Stimulated activated CD4-positive, alpha-beta T cell treated with anti-CD3 and anti-CD28 coated beads, Interleukin-4, amount 100 ng/mL, for 1 hour (primary cell): ENCODE measurements at places on chromosomes 7 and 10.

DNA sequence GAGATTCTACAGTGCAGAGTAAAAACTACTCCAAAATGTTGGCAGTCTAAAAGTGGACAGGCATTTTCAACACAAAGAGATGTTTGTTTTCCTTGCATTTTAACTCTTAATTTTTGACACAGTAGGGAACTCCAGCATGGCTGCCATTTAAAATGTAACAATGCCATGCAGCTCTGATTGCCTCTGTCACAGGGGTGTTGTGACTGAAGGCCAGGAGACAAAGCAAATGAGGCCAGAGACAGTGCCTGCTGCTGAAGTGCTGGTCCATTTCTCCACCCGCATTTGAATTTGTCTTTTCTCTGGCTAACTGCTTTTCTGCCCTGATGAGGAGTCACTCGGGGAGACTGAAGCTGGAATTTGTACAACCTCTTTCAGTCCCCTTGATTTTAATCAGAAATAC is 710.6 kb upstream of the GALNT17 start:
- no peak for DNase-seq

DNA sequence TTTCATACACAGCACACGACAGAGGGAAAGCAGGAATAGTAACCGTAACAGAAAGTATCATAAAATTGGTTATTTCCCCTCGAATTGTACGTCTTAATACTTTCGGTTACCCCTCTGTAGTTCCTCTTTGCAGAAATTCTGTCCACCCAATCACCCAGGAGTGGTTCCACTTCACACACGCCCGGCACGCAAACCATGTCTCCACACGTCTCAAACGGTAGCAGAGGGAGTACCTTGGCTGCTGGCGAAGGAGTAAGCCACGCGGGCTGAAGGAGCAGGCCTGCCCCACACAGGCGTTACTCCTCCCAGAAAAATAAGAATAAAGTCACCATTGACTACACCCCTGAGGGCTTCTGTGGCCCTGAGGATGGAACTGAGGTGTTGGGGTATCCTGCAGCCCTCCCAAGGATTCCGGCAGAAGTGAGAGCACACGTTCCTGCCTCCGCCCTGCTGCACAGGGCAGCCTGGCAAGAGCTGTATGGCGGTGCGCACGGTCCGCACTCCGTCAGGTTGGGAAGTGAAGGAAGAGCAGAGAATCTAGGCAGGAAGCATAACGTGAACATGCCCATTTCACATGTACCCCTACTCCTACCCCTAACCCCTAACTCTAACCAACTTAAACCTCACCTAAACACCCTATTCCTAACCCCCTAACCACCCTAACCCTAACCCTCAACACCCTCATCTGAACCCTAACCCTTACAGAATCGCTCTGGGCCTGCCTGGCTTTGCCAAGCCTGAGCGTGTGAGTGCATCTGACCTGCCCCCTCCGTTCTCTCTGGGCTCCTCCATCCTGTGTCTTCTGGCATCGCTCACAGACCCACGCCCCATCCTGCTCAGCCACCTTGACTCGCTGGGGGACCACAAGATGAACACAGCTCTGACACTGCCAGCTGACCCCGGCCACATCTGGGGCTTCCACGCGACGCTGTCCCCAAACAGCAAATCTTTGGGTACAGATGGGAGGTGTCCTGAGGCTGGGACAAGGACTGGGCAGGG is 18.2 kb downstream of the GPR146 start:
- DNase-seq = no peak

DNA sequence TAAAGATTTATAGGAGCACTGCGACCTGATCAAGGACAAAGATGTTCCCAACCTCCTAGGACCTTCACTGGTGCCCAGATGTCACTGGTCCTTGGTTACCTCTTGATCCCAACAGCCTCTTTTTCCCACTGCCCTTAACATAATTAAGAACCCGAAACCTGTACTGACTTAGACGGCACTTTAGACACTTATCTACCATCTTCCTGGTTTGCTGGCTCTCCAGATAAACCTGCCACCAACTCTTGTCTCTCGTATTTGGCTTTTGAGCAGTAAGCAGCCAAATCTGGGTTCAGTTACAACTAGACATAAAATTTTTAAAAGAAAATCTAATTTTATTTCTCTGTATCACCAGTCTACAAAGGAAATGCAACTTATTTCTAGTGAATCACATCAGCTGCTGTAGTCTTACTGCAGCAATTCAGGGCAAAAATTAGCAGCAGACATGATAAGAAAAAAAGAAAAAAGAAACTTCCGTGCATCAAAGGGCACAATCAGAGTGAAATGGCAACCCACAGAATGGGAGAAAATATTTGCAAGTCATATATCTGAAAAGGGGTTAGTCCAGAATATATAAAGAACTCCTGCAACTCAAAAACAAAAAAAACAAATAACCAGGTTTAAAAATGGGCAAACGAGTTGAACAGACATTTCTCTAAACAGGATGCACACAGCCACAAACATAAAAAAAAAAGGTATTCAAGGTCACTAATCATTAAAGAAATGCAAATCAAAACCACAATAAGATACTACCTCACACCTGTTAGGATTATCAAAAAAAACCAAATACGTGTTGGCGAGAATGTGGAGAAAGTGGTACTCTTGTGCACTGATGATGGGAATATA is 9.4 kb downstream of the ASB13 start:
- no peak for DNase-seq

- no peak for DNase-seq
Observed at GRCh38 chr7:52233248-52233647, 802.2 kb upstream of the POM121L12 start.

GRCh38 chr7:2687881-2688318 is at the start of gene AMZ1:
Gene AMZ1, plus strand, starts transcription at chr7:2688202. Its CDS starts 12,250 bp downstream, at chr7:2700452.
- DNase-seq = no peak

DNA sequence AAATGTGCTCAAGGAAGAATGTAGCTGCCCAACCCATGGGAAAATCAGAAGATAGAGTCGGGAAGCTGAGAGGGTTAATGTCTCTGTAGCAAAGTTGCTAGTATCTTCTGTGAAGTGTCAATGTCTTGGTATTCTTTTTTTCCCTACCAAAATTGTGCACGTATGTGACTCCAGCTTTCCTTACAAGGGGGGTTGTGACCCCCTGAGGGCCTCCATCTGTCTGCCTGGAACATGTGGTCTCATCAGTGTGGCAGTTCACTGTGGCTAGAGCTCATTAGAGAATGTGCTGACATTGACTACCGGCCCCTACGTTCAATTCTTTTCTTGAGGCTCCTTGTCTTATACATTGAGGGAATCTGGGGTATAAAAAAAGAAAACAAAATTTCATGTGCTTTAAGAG is 725.2 kb upstream of the CELF2 start:
- DNase-seq = no peak

DNA sequence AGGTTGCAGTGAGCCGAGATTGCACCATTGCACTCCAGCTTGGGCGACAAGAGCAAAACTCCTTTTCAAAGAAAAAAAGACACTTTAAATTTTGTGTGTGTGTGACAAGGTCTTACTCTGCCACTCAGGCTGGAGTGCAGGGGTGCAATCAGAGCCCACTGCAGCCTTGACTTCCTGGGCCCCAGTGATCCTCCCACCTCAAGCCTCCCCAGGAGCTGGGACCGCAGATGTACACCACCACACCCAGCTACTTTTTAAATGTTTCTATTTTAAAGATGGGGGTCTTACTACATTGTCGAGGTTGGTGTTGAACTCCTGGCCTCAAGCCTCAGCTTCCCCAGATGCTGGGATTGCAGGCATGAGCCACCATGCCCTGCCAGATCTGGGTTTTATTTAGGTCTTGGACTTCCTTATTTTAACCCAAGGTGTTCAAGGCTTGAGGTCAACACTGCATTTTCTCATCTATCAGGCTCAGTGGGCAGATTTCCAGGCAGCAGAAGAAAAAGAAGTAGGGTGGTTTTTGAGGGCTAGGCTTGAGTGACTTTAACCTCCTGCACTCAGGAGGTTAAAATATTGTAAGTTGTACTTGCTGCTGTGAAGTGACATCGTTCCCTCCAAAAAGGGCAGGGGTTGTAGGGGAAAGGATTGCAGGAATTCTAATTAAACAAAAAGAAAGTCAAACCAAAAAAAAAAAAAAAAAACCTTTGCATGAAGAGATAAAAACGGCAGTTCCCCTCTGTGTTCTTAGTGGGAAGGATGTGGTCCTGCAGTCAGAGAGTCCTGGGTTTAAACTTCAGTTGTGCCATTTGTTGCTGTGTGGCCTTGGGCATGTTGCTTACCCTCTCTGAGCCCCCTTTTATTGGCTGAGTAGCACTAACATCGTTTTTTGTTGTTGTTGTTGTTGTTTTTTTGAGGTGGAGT is 71.5 kb downstream of the CARD11 start:
- no peak for DNase-seq

DNA sequence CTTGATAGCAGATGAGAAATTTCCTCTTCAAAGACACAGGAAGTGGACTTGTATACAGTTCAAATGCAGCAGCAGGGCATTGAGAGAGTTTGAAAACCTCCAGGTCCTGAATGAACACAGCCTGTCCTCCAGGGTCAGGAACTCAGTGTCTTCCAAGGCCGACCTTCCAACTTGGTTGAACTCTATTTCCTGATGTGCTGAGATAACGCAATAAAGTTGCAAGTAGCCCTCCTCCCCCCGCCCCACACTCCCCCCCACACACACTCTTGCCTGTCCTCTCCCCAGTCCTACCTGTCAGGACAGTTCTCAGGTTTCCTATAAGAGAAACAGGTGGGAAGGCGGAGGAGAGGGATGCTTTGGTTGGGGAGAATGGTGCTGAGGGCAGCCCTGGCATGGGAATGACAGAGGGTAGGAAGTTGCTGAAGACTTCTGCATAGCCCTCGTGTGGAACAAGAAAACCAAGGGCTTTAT is 90.0 kb downstream of the CCDC71L start:
- DNase-seq = no peak

- DNase-seq = no peak
Observed at GRCh38 chr7:120033114-120033513, 239.9 kb upstream of the KCND2 start.

DNA sequence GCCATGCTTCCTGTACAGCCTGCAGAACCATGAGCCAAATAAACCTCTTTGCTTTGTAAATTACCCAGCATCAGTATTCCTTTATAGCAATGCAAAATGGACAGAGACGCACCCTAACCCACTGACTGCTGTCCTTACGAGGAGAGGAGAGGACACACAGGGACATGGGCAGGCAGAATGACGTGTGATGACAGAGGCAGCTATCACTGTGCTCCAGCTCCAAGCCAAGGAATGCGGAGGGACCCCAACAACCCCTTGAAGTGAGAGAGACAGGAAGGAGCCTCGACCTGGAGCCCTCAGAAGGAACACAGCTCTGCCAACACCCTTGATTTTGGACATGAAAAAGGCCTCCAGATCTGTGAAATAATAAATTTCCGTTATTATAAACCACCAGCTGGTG is 46.6 kb upstream of the EBF3 start:
- DNase-seq = no peak

DNA sequence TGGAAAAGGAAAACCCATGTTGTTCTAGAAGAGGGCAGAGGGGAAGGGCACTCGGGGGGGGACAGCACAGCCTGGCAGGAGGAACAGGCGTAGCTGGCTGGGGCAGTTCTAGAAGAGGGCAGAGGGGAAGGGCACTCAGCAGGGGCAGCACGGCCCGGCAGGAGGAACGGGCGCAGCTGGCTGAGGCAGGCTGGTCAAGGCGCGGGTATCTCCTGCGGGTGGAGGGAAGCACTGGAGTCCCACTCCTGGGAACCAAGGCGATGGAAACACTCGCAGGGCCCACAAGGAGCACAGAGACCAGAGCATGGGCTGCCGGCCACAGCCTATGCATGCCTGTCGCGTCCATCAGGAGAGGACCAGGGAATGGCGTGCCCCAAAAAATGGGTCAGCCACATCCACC is 36.7 kb downstream of the PAPOLB start:
- no peak for DNase-seq

GRCh38 chr10:49474901-49475300 is 64.0 kb downstream of the ERCC6 start:
- no peak for DNase-seq

GRCh38 chr7:16945372-16945771 is 63.6 kb upstream of the AGR3 start:
- DNase-seq = no peak

- DNase-seq = no peak
Observed at GRCh38 chr10:54530299-54530698, 270.7 kb downstream of the PCDH15 start.

GRCh38 chr10:100566561-100566960 is 30.8 kb downstream of the HIF1AN start:
- DNase-seq = no peak

GRCh38 chr10:116699471-116700150 is 42.8 kb downstream of the HSPA12A start:
- no peak for DNase-seq

- DNase-seq = no peak
Observed at GRCh38 chr7:82018226-82018625, 248.4 kb upstream of the HGF start.

GRCh38 chr10:100637785-100638184 is 102.0 kb downstream of the HIF1AN start:
- no peak for DNase-seq

DNA sequence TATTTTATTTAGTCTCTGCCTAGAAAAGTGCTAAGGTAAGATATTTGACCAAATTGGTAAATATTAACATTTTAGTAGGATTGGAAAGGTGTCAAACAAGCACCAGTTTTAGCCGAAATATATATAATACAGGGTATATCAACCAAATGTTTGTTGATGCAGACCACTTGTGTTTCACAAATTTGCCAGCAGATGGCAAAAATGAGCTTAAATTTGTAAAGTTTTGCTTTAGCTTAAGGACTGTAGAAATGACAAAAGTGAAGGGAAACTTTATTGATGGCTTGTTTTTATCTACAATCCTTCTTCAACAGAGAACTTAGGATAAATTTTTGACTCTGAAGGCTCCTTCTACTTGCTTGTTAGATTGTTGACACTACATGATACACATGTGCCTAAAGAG is 4.8 kb upstream of the POLR1F start:
- peak; percentile 12 for DNase-seq

- no peak for DNase-seq
Observed at GRCh38 chr10:102476466-102477141, 25.3 kb upstream of the C10orf95 start.

- no peak for DNase-seq
Observed at GRCh38 chr10:36116731-36117130, 474.6 kb upstream of the FZD8 start.

- DNase-seq = no peak
Observed at GRCh38 chr10:680745-681144, 8.7 kb downstream of the DIP2C start.

- DNase-seq = no peak
Observed at GRCh38 chr10:103353281-103353680, 2.3 kb upstream of the PCGF6 start.

GRCh38 chr10:28400681-28401080 is 97.8 kb upstream of the MPP7 start:
- no peak for DNase-seq

DNA sequence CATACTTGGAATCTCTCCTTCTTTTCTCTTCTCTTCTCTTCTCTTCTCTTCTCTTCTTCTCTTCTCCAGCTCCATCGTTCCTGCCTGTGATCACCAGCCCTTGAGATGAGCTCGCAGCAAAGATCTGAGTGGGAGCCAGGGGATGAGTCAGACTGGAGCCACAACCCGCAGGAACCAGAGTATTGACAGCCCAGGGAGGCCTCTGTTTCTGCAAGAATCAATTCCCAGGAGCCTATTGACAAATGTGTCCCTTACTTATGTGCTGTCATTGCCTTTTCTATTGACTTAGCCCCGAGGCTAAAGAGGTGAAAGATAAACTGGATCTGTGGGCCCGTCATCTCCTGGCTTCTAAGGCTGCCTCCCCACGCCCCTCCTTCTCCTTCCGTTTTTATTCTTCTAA is 13.1 kb upstream of the HABP2 start:
- DNase-seq = no peak

GRCh38 chr10:14549496-14549895 is 218.8 kb upstream of the FRMD4A start:
- DNase-seq = no peak

GRCh38 chr10:42888504-42889095 is 106.0 kb downstream of the BMS1 start:
- no peak for DNase-seq

- DNase-seq = no peak
Observed at GRCh38 chr7:45920502-45921380, at the start of gene IGFBP3. Gene IGFBP3, minus strand, starts transcription at chr7:45921272. Its CDS starts 132 bp downstream, at chr7:45921140.
